HFF-Myc (cell line): ENCODE measurements at places on chromosomes 4 and X.

GRCh38 chr4:88630756-88631155 lies 38.5 kb downstream of the HERC3 start:
- no peak for DNase-seq

DNA sequence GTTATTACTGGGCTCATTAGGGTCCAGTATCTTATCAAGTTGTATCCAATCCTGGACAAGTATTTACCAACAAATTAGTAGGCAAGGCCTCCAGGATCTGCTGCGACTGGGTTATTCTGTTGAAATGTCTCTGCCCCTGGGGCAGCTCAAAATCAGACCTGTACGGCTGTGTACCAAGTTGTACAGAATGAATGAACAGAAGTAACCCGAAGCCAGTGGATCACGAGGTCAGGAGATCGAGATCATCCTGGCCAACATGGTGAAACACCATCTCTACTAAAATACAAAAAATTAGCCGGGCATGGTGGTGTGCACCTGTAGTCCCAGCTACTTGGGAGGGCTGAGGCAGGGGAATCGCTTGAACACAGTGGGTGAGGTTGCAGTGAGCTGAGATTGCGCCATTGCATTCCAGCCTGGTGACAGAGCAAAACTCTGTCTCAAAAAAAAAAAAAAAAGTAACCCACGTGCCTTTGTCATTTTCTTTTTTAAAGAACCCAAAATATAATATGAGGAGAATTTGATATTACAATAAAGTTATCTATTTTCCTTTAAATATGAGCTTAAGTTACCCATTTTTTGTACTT lies 127.3 kb downstream of the CBR4 start:
- no peak for DNase-seq

- no peak for DNase-seq
Measured at GRCh38 chr4:146522869-146523205, 1.1 kb upstream of the SLC10A7 start.

DNA sequence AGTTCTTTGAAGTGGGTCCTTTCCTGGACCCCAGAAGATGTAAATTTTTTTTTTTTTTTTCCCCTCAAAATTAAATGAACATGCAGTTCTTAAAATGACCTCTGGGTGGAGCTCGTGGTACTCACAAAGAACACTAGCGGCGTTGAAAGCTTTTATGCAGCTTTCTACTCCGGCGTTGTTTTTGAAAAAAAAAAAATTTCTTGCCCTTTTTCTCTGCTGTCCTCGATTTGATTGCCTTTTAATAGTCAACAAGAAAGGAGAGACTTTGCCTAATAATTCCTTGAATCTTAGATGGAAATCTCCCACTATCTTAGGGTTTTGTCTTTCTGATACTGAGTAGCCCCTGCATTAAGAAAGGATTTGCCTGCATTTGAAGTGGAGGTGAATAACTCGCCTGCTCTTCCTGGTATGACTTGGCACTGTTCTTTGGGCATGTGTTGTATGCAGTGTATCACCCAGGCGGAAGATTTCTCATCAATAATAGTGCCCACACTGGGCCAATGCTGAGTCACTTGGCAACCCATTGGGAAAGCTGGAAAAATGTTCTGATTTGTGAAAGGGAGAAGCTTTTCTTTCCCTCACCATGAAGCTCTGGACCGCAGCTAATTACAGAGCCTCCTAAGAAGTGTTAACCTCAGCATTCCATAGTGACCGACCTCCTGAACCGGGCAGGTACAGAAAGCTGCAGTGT lies 104.0 kb downstream of the PHEX start:
- DNase-seq, result no peak

GRCh38 chr4:68077737-68078136 lies 51.9 kb downstream of the TMPRSS11F start:
- no peak for DNase-seq

DNA sequence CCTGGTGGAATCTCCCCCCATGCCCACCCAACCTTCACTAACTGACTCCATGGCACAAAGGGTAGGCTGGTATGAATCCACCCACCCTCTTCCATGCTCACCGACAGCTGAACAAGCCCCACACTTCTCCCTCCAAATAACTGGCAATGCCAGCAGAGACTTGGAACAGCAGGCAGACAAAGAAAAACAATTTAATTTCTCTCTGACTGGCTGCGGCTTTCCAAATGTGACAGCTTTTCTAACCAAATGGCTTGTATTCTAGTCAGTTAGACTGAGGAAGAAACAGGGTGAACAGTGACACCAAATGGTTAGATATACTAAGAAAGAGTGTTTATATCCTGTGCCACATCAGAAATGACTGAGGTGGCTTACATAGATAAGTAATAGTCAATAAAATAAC lies 199.3 kb upstream of the ADAMTS3 start:
- DNase-seq, result no peak

DNA sequence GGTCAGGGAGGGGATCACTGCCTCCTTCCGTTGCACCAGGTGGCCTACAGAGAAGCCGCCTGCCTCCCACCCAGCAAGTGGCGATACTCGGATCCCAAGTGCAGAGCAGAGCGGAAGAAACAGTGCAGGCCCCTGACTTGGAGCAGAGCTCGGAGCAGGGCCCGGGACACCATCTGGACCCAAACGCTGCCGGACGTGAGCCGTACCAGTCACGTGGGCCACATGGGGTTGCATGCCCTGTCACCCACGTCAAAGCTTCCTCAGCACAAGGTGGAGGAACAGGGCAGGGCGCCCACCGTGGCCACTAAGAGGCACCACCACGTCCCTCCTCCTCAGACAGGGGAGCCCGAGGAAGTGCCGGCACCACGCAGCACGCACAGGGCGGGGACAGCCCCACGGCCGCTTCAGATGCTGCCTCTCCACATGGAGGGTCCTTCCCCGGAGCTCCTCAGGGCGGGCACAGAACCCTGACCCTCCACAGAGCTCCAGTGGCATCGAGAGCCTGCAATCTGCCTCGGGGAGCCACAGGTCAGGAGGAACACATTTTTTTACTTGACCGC lies 18.7 kb downstream of the ZFYVE28 start:
- no peak for DNase-seq

- DNase-seq, result no peak
Measured at GRCh38 chr4:26176598-26177149, 144.1 kb upstream of the RBPJ start.

GRCh38 chr4:81030061-81030980 lies at the start of gene BMP3:
Gene BMP3, plus strand, starts transcription at chr4:81030708. Its CDS starts 577 bp downstream, at chr4:81031285.
- no peak for DNase-seq

DNA sequence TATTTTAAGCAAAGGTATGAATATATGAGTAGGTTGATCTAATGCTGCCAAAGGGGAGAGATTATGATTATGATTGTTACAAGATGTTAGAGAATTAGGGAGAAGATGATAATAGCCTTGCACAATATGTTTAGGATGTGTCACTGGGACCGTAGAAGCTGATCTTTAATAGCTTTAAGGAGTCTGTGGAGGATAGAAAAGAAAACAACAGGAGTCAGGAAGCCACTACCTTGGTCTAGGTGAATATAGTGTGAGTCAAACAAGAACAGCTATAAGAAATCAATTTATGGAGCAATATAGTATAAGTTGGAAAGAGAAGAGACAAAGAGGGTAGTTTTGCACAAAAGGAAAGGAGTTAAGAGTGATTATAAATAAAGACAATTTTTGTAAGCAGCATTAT lies 232.7 kb downstream of the FSTL5 start:
- no peak for DNase-seq

DNA sequence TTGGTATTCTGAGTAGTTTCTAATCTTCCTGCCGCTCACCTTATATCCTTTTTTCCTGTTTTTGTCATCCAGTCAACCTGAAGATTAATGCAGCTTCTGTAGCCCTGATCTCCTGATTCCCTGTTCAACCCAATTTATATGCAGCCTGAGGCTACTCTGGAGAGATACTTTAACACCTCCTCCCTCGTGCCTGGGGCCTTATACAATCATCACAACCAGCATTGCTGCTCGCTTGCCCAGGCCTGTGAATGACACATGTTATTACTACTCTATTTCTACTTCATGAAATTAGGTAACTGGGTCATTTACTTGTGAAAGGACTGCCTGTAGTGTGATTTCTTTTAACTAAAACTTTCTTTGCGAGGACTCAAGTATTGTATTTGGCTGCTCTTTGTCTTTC lies 33.7 kb upstream of the WDR17 start:
- no peak for DNase-seq

DNA sequence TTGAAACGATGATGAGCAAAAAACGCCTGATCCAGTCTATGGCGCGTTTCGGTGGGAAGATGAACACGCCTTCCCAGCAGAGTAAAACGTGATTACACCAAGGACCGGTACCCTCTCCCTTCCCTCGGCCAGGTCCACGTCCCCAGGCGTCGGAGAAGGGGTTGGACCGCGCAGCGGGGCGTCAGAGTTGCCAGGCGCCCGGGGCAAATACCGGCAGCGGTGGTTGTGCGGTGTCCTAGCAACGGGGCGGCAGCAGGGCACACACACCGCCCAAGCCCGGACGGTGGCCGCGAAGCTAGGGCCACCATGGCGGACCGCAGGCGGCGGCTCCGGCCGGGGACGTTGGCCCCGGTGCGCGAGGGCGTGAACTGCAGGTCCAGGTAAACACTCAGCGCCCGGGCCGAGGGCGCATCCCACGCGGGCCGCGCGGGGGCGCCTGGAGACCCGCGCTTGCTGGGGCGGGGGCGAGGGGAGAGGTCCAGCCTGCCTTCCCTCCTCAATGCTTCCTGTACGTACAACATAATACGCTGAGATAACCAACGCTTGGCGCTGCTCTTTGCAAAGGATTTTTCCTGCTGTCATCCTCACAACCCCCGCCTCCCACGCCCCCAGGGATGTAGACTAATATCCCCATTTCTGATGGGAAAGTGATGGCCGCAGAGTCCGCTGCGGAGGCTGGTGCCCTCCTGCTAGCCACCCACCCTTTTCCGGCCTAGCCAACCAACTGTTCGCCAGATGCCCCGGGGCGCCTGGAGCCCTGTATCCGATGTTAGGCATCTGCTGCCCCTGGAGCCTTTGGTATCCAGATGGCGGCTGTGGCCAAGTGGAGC lies at the start of gene FAM47E:
FAM47E (plus strand) TSS at position 281 of the 830 bp plus-strand sequence; CDS start at position 307, 26 bp downstream.
- no peak for DNase-seq
